ENCODE measurements at places on chromosomes 2 and 18.

GRCh38 chr2:150429384-150429961 lies 58.0 kb downstream of the RND3 start:
- no peaks in the 10 kb centered on the region for H3K36me3 ChIP-seq
- no peaks in the 10 kb centered on the region for H3K27me3 ChIP-seq
- H3K27ac ChIP-seq: no peak overlapping the region
- no peaks in the 10 kb centered on the region for H3K4me1 ChIP-seq

DNA sequence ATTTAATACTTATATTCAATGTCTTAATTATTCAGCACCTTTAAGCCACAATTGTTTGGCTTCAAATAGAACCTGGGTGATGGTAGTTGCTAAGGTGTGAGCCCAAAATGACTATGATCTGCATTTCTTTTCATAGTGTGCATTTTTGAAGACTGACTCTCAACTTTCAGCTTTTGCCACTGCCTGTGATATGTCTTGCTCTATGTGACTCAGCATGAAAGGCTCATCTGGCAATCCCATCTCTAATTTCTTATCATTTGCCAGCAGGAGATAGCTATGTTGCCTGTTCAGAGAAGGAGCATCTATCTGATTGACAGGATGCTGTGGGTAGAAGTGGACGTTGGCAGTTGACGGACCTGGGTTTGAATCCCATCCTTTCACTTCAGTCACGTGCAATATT lies 34.5 kb upstream of the CCDC93 start:
- ATAC-seq: no peak
- peaks cover 12% of the 10 kb centered on the region for H3K4me1 ChIP-seq
- H3K36me3 ChIP-seq: no peaks in the 10 kb centered on the region
- no peak overlapping the region for H3K4me3 ChIP-seq
- H3K27ac ChIP-seq: no peak overlapping the region

- H3K4me3 ChIP-seq: no peak overlapping the region
- H3K27ac ChIP-seq: no peak overlapping the region
- H3K4me1 ChIP-seq: no peaks in the 10 kb centered on the region
- ATAC-seq: peak; percentile 45
- no peaks in the 10 kb centered on the region for H3K27me3 ChIP-seq
- no peaks in the 10 kb centered on the region for H3K36me3 ChIP-seq
These were observed 929.4 kb upstream of the PIK3C3 start for GRCh38 chr18:41025666-41026065.

DNA sequence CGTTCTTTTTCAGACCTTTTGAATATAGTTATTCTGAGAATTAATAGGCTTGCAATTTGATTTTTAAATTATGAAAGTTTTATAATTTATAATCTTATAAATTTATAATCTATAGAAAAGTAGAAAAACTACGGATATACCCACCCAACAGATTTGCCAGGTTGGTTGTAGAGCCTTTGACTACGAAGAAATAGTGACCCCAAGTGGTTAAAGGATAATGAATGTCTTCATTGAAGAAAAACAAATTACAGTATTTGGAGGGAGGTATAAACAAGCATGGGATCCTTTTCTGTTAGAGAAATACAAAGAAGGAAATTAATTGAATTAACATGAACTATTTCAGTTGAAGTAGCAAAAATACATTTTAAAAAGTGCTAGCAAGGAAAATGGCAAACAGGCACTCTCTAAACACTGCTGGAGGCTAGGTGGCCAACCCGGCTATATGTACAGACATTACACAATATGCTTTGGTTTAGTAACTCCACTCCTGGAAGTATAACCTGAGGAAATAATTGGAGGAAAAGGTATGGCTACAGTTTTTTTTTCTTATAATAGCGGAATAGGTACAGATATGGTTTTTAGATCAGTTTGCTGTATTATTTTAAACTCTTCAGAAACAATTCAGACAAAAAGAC lies 110.9 kb downstream of the MIB1 start:
- ATAC-seq: no peak
- no peak overlapping the region for H3K27ac ChIP-seq
- H3K4me3 ChIP-seq: no peak overlapping the region
- peaks cover 13% of the 10 kb centered on the region for H3K4me1 ChIP-seq

DNA sequence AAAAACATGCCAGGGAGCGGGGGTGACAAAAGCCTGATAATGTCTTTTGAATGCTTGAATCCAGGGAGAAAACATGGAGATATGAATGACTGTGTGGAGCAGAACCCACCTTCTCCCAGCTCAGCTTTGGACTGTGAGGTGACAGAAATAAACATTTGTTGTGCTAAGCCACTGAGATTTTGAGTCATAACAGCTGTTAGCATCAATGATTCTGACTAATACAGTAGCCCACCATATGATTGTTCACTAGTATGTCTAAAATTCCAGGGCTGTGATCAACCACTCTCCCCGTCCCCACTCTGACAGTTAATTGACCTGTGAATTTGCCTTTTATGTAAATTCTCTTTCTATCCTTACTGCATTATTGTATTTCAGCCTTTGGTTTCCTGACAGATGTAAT lies 69.1 kb downstream of the PDK1 start:
- no peak for ATAC-seq
- H3K27me3 ChIP-seq: no peaks in the 10 kb centered on the region
- peaks cover 35% of the 10 kb centered on the region for H3K36me3 ChIP-seq
- no peaks in the 10 kb centered on the region for H3K4me1 ChIP-seq
- H3K27ac ChIP-seq: no peak overlapping the region

GRCh38 chr18:78812067-78812466 lies 167.6 kb upstream of the SALL3 start:
- H3K27ac ChIP-seq: no peak overlapping the region
- H3K4me3 ChIP-seq: no peak overlapping the region
- ATAC-seq: no peak
- H3K27me3 ChIP-seq: peaks cover 7% of the 10 kb centered on the region

- peaks cover 5% of the 10 kb centered on the region for H3K4me1 ChIP-seq
- H3K27ac ChIP-seq: no peak overlapping the region
- ATAC-seq: no peak
- H3K4me3 ChIP-seq: no peak overlapping the region
These were observed 25.2 kb upstream of the GMPPA start for GRCh38 chr2:219473511-219473910.

DNA sequence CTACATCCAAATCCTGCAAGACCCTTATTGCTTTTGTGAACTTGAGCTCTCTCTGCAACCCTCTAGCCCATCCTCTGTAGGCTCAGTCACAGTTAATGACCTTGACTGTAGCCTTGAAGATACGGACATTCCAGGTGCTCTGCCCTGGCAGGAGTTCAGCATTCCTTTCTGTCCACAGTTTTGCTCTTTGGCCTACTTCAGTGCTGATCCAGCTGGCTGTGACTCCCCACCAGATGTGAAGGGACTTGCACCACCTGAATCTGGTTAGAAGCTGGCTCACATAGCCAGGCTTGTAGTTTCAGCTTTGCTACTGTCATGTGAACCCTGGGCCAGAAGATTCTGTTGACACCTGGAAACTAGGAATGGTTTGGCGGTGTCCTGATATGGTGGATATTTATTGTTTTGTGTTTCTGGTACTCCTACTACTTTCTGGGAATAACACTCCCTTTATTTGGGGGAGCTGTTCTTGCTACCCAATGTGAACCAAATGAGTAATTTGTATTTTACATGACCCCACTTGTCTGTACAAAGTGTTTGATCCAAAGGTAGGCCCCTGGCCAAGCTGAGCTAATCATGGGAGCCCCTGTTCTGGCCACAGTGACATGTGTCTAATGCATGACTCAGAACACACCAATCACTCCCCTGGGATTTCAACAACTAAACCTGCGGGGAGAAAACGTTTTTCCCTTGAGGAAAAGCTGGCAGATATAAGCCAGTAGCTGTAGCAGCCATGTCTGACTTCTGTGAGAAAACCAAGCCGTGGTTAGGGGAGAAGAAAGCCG lies 73.4 kb downstream of the CDCA7 start:
- no peak overlapping the region for H3K27ac ChIP-seq
- no peak overlapping the region for H3K4me3 ChIP-seq
- no peaks in the 10 kb centered on the region for H3K36me3 ChIP-seq
- H3K4me1 ChIP-seq: peaks cover 9% of the 10 kb centered on the region

DNA sequence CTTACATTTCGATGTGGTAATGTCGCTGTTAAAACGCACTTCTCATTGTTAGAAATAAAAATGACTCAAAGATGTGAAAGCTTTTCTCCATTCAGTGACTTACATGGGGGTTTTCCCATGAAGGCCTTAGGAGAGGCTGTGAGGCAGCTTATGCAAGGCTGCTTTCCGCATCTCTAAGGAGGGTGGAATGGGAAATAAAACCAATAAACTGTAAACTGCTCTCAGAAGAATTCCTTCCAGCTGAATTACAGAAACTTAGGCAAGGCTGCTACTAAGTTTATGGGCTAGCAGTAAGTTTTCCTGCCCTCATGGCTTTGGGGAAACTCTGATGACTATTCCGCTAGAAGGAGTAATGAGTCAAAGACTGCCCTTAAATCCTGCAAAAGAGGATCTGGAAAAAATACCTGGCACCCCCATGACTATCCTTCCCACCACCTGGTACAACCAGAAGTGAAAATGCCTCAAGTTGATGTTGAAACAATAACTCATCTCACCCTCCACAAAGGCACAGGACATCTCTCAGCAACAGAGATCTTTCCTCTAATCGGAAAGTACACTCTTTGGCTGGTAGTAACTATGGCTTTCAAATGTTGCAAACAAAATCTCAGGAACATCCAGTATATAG lies 97.7 kb upstream of the SMAD7 start:
- H3K36me3 ChIP-seq: peaks cover 39% of the 10 kb centered on the region
- ATAC-seq: no peak
- H3K4me1 ChIP-seq: peaks cover 9% of the 10 kb centered on the region

DNA sequence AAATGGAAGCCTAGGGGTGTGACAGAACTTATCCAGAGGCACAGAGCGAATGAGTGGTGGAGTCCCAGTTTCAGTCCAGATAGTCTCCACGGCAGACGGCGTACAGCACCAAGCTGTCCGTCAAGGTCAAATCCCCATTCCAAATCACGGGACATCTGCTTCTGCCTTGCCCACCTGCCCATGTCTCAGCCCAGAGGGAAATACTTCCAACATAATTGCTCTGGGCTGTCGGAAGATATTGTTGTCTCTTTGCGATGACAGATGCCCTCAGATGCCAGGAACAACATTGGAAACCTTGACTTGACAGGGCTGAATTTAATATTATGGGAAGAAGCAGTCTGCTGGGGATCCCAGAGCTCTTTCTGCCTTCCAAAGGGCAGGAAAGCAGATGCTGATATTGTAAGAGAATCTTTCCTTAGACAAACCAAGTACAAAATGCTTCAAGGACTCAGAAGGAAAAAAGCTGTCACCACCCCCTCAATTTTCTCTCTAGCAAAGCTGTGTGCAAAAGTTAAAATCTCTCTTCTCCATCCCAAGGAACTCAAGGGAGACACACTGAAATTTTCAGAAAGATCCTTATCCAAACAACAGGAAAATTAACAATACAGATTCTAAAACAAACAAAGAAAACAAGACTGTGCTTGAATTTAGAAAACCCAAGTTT lies 364.0 kb downstream of the LRATD1 start:
- no peaks in the 10 kb centered on the region for H3K4me1 ChIP-seq
- no peak overlapping the region for H3K4me3 ChIP-seq
- ATAC-seq: no peak
- H3K27ac ChIP-seq: no peak overlapping the region

- no peak for ATAC-seq
- peaks cover 48% of the 10 kb centered on the region for H3K36me3 ChIP-seq
- no peak overlapping the region for H3K4me3 ChIP-seq
These were observed 32.9 kb downstream of the HS1BP3 start for GRCh38 chr2:20617892-20618467.

GRCh38 chr18:28143725-28144124 lies 33.2 kb downstream of the CDH2 start:
- no peaks in the 10 kb centered on the region for H3K27me3 ChIP-seq
- no peak overlapping the region for H3K4me3 ChIP-seq
- no peak for ATAC-seq

GRCh38 chr18:47263150-47263429 lies 11.6 kb upstream of the SKOR2 start:
- ATAC-seq: no peak
- no peak overlapping the region for H3K27ac ChIP-seq
- no peaks in the 10 kb centered on the region for H3K4me1 ChIP-seq
- H3K36me3 ChIP-seq: no peaks in the 10 kb centered on the region
- peaks cover 72% of the 10 kb centered on the region for H3K27me3 ChIP-seq

DNA sequence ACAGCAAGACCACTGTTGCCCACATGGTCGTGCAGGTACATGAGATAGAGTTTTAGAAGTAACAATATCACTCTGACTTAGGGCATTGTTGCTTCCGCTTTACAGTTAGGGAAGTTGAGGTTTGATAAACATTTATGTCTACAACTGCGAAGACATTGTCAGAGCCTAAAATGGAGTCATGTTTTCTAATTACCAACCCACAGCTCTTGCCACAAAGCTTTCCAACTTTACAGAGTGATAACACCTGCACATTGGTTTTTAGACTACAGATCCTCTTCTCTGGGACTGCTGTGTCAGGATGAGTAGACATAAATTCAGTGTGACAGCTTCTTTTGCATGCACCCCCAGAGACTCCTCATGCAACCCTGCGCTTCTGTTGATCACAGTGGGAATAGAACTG lies 119.0 kb downstream of the FEZ2 start:
- peaks cover 25% of the 10 kb centered on the region for H3K36me3 ChIP-seq
- no peak overlapping the region for H3K4me3 ChIP-seq
- H3K27me3 ChIP-seq: no peaks in the 10 kb centered on the region
- no peak for ATAC-seq

Data from stimulated activated memory B cell treated with anti-CD40 and anti-IgM and Interleukin-4, amounts not matched to agents 10 μg/mL and 1 μg/mL and 100 μg/mL, for 72 hours (primary cell).